ENCODE measurements at places on chromosomes 12 and 14.

DNA sequence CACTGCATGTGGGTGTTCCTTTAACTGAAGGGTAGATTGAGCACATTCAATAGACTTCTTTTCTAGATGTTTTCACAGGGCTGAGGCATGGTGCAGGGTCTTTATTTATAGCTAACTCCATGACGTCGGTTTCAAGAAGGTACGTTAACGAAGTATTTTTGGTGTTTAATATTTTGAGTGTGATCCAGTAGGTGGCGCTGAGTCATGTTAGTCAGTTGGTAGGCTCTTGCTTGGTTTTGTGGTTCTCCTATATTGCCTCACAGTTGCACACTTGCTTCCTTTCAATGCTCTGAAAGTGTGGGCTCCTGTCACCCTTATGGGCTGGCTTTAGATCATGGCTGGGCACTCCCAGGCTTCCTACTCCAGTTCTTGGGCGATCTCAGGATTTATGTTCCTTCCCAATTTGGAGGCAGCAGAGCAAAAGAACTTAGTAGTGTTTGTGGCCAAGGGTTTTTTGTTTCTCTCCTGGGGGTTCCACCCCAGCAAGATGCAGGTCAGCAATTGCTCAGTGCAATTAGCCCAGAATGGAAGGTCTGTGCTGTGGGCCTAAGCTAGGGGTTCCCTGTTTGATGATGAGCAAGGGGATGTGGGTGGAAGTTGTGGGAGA lies 471.6 kb upstream of the FOXG1 start:
- DNase-seq = no peak

DNA sequence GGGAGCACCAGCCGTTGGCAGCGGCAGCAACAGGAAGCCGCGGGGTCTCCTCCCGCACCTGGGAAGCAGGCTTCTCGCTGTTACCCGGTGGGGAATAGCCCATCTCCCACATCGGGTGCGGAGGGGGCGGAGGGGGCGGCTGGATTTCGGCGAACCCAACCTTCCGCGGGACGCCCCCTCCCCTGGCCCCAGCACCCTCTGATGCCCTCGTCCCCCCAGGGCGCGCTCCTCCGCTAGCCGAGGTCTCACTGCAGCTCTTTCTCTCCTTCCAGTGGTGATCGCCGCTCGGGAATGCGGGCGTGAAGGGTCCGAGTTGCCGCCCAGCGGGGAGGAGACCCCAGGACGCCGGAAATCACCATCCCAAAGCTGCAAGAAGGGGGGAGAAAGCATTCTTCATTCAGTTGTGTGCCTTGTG lies 303 bp downstream of the SAMD4A start:
- DNase-seq = no peak

DNA sequence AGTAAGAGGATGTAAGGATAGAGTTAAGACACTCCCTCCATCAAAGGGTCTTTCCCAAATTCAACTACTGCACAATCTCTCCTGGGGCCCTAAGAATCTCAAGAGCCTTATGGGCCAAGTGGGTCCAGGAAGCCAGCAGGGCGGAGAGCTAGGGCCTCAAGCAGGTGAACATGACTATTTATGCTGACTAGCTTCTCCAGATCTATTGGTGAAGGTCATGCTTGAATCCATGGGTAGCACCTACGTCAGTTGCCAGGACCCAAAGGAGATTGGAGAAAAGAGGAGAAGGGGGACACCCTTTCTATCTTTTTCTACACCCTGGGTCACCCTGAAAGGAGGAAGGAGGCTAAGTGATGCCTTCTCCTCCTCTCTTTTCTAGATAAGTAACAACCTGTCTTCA lies 534.2 kb upstream of the MIS18BP1 start:
- no peak for DNase-seq

DNA sequence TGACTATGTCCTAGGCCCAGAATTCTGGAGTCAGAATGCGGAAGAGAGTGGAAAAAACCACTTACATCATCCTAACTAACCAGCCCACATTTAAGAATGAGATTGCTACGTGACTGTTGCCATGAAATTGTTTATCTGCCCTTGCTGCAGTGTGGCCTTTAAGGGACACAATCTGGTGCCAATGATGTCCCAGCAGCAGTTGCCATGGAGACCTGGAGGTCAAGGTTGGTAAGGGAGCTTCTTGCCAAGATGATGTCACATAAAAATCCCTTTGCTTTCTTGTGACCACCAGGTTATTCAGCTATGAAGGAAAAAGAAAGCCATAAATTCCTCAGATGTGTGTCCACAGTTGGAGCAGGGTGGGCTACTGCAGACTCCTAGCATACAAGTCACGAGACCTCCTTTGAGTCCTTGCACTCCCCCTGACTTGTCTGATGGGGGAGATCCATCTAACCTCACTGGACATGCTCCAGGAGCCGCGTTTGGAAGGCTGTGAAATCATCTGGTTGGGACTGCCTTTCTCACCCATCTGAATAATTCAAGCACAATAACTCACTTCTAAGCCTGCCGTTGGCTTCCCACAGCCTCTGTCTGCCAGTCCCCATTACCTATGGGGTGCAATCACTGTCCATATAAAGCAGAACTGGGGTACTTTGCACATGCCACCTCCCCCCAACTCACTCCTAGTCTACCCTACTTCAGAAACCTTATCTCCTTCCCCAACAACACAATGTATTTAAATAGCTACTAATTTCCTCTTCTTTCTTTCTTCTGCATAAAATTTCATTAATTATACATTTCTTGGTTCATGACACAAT lies 165.6 kb downstream of the ZFP36L1 start:
- DNase-seq = no peak

- DNase-seq = no peak
These were observed 19.1 kb downstream of the RPAP3 start for GRCh38 chr12:47686645-47687240.

- DNase-seq = no peak
These were observed 71.2 kb downstream of the DIO3 start for GRCh38 chr14:101632520-101632919.

GRCh38 chr12:110540048-110540447 lies 37.9 kb downstream of the RAD9B start:
- DNase-seq = no peak

DNA sequence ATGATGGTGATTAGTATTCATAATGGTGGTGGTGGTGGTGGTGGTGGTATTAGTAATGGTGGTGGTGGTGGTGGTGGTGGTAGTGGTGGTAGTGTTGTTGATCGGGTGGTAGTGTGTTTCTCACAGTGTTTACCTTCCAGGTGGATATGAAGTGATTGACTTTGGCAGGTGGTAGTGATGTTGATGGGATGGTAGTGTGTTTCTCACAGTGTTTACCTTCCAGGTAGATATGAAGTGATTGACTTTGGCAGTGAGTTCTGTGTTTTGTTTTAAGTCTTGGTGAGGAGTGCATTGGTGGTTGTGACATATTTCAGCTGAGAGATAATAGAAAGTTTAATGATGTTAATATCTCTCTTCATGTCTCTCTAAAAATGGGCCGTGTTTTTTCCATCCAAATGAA lies 189.4 kb downstream of the TMTC2 start:
- no peak for DNase-seq

DNA sequence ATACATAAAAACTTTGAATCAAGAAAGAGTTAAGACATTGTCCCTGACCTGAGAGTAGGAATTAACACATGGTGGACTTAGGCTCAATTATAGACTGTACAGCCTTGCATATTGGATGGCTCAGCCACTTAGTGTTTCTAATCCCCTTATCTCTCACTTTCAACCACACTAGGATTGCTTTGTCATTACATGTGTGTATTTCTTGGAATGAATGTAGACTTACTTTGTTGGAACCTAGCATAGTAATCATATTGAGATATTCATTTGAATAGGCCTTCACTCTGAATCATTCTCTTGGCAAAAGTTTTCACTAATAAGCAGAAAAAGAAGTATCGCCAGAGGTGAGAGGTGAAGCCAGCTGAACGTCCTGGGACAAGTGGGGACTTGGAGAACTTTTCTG lies 1973.9 kb upstream of the FLRT2 start:
- no peak for DNase-seq

DNA sequence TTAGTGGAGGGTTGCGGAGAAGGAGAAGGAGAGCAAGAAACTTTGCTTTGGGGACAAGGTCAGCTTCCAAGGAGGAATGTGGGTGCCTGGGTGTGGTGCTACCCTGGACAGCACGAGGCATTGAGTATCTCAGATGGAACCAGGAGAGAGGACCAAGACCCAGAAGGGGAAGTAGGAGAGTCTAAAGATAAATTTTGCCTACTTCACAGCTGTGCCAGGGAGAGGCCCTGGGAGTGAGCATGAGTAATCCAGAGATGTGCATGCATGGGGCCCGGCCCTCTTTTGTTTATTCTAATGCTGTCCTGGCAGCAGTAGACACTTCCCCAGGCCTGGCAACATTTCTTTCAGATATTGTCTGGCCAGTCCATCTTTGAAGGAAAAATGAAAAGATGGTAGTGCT lies 49.5 kb upstream of the GNPNAT1 start:
- DNase-seq = no peak

- DNase-seq = no peak
These were observed 36.7 kb upstream of the TMEM233 start for GRCh38 chr12:119556854-119557253.

DNA sequence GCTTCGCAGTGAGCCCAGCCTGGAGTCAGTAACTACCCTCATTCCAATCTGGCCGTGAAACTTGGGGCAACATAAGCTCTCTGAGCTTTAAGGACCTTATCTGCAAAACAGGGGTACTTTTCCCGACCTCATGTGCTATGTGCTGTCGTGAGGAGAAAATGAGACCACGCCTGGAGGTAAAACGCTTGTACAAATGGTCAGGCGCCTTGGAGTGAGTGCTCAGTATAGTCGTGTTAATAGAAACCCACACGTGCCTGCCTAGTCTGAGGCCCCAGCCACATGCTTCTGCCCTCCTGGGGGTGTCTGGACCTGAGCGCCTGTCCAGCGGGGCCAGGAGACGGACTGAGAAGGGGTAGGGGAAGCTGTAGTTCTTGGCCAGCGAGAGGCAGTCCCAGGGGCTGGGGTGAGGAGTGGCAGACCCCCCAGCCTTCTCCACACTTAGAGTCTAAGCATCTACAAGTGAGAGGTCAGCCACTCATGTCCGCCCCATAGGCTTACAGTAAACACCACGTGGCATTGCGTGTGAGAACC lies 4.9 kb downstream of the AQP5 start:
- no peak for DNase-seq

- no peak for DNase-seq
These were observed 30.3 kb downstream of the NFKBIA start for GRCh38 chr14:35374263-35374712.

GRCh38 chr12:71578694-71579258 lies 84.9 kb downstream of the ZFC3H1 start:
- DNase-seq = no peak

GRCh38 chr14:23950411-23951135 lies 3.0 kb upstream of the DHRS4 start:
- no peak for DNase-seq

DNA sequence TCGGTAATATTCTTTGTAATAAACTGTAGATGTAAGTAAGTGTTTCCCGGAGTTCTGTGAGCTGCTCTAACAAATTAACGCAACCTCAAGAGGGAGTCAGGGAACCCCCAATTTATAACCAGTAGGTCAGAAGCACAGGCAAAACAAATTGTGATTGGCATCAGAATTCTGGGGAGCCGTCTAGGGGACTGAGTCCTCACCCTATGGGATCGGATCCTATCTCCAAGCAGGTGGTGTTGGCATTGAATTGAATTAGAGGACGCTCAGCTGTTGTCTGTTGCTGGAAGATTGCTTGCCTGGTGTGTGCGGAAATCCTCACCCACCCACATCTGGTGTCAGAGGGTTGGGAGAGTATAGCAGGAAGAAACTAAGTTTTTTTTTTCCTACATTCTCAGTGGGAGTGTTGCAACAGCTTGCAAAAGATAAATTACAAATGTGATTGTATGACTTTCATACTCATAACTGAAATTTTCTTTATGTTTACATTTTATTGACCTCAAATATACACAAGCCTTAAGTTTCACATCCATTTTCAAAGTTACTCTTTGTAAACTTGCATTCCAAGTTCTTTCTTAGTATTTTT lies 5.5 kb downstream of the TMEM52B start:
- DNase-seq = no peak

GRCh38 chr12:1360441-1361210 lies 233.8 kb downstream of the FBXL14 start:
- DNase-seq = no peak

DNA sequence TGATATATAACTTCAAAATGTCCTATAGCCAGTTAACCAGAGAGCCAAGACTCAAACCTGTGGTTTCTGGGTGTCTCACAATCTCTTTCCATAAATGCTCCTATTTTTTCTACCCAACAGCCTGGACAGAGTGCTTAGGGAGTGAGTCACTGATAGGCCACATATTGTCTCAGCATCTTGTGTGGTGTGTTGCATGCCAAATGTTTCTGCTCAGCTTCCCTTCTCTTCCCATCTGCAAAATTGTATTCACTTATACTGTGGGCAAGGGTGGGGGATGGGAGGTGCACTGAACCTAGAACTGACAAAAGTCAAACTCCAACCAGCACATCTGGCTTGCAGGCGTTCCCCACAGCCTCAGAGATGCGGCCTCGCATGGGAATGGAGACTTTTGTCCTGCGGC lies 123.3 kb downstream of the KCNA5 start:
- no peak for DNase-seq

DNA sequence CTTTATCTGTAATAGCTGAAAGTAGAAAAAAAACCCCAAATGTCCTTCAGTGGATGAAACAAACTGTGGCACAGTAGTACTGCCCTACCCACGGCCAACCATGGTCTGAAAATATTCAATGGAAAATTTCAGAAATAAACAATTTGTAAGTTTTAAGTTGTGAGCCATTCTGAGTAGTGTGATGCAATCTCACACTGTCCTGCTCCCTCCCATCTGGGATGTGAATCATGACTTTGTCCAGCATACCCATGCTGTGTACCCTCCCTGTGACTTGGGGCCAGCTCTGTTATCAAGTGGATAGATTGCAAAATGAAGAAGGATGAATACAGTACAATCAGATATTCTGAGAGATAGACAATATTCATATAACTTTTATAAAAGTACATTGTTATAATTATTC lies 106.2 kb downstream of the SMOC1 start:
- DNase-seq = no peak

- no peak for DNase-seq
These were observed 17.8 kb upstream of the TMPRSS12 start for GRCh38 chr12:50824914-50825313.

DNA sequence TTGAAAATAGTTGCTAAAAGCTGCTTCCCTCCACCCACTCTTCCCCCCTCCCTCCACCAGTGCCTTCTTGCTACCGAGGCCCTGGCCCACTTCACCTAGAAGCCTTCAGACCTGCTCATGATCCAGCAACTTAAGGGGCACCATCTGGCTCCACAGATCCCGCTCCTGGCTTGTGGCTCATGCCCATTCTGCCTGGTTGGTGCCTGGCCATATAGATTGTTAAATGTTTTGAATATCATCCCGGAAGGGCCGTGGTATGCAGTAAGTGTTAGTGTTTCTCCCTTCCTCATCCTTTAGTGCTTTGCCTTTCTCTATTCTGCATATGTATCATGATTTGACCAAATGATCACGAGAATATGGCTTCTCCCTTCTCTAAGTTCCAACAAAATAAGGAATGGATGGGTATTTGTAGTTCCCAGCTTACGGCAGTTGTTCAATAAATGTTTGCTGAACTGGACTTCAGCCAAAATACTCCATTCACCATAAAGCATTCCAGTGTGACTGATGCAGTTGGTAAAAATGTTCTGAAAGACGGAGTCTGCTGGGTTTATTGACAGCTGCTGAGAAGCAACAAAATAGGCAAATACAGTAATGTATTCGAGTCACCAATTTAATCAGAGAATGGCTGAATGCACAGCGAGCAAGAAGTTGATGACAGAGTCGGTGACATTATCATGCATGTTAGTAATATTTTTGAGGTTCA lies 30.7 kb downstream of the GRIP1 start:
- DNase-seq = no peak
